ENCODE measurements at places on chromosomes 1 and 21.

GRCh38 chr1:115426231-115426771, 88.3 kb upstream of the NGF start:
- DNase-seq: peak; percentile 2

DNA sequence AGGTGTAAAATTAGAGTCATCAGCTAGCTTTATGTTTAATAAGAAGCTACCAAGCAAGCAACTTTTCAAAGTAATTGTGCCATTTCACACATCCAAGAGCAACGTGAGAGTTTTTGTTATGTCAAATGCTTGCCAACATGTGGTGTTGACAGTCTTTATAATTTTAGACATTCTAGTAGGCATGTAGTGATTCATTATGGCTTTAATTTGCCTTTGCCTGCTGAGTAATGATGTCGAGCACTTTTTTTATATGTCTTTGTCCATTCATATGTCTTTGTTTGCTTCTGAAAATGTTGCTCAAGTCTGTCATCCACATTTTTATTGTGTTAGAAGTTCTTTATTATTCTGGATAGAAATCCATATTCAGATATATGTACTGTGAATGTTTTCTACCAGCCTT, 21.4 kb upstream of the CHIT1 start:
- DNase-seq: no peak

- DNase-seq: no peak
Measured at GRCh38 chr1:198751741-198752140, 112.9 kb downstream of the PTPRC start.

DNA sequence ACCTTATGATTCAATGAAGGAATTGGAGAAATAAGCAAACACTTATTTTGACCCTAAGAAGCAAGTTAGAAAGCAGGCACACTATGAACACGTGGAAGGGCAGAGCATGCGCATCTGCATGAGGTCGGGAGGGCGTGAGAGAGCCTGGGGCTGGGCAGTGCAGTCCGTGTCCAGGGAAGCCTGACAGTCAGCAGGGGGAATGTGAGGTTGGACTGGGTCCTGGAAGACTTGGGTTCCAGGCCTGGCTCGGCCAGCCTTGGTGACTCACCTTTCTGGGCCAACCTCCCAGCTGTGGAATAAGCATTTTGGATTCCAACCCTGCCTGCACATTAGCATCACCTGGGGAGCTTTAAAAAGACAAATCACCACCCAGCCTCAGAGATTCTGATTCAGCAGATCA, 26.6 kb upstream of the LMX1A start:
- no peak for DNase-seq

DNA sequence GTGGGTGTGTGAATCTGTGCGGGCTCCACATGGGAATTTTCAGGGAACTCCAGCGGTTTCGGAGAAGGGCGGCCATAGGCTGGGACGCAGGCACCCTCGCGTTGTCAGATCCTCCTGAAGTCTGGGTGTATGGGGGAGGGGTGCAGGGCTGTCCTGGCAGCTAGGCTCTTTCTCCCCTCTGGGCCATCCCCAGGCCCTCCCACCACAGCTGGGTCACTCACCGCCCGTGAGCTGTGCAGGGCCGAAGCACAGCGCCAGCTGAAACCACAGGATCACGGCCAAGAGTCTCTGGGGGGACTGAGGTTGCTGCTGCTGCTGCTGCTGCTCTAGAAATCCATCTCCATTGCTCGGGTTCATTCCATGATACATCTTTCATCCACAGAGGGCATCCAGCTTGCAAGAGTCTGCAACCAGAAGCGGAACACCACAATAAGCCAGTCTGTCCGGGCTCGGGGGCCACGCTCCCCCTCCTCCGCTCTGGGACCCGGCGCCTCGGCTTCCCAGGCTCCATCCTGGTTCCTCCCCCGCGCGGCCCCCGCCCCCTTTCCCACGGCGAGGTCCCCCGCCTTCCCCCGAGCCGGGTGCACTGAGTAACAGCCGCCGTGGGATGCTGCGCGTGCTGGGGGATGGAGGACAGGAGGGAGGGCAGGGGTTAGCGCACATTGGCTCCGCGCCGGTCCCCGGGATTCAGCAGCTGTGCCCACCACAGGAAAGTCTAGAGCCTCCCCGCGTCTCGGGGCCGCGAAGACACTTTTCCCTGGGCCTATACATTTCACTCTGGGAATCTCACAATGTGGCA, 720 bp downstream of the SUSD4 start:
- peak; percentile 34 for DNase-seq

- DNase-seq: no peak
Measured at GRCh38 chr21:31837618-31838390, 35.0 kb upstream of the HUNK start.

GRCh38 chr1:16087733-16088132, 14.3 kb upstream of the FAM131C start:
- DNase-seq: no peak

GRCh38 chr1:161998811-161999210, 24.9 kb downstream of the OLFML2B start:
- no peak for DNase-seq

GRCh38 chr1:39954870-39955546, at the start of gene MFSD2A:
TSS of gene MFSD2A (plus strand) at chr1:39955145. CDS start at chr1:39955293, 148 bp downstream.
- peak; percentile 85 for DNase-seq

DNA sequence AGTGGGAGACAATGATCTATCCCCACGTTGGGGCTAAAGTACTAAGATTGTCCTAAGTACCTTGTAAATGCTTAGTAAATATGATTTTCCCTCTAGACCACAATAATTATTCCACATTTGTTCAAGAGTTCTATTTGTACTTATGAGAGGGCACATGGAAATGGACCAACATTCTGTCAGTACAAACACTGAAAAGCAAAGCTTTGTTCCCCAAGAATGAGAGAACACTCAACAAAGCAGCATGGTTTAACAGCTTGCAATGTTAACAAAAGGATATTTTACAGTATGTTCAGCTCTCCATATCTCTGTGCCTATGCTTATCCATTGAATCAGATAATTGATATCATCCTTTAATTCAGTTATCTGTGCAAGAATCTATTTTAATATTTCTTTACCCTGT, 35.4 kb downstream of the RBM11 start:
- DNase-seq: no peak

DNA sequence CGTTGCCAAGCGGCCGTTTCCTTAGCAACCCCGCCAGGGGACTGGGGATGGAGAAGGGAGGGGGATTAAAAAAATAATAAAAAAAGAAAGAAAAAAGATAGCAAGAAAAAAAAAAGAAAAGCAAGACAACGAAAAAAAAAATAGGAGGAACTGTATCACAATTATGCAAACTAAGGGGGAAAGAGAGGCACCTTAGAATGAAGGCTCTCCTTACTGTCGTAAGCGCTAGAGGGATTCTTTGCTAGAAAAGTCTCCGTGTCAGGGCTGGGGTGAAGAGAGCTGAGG, 625 bp upstream of the NEGR1 start:
- no peak for DNase-seq

- DNase-seq: no peak
Measured at GRCh38 chr1:8139941-8140340, 113.8 kb upstream of the ERRFI1 start.

GRCh38 chr1:15900662-15901279, 53.3 kb downstream of the SPEN start:
- no peak for DNase-seq

- no peak for DNase-seq
Measured at GRCh38 chr1:171265686-171266085, 17.4 kb downstream of the FMO1 start.

DNA sequence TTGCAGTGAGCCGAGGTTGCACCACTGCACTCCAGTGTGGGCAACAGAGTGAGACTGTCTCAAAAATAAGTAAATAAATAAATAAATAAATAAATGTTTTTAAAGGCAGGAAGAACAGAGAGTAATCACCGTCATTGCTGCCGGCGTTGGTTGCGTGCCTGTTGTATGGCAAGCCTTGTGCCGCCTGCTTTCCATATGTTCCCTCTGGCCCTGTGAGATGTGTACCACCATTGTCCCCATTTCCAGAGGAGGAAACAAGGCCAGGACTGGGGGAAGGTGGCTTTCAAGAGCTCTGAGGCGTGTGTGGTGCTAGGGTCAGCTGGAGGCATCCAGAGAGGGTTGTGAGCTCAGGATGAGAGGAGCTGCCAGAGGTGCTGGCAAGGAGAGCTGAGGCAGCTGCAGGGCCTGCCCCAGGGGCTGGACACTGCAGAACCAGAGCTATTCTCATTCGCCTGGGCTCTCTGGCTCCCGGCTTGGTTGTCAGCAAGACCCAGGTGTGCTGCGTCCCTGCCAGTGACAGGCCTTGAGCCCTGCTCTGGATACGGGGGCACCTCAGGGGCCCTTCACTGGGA, 5.2 kb upstream of the MARCKSL1 start:
- no peak for DNase-seq

DNA sequence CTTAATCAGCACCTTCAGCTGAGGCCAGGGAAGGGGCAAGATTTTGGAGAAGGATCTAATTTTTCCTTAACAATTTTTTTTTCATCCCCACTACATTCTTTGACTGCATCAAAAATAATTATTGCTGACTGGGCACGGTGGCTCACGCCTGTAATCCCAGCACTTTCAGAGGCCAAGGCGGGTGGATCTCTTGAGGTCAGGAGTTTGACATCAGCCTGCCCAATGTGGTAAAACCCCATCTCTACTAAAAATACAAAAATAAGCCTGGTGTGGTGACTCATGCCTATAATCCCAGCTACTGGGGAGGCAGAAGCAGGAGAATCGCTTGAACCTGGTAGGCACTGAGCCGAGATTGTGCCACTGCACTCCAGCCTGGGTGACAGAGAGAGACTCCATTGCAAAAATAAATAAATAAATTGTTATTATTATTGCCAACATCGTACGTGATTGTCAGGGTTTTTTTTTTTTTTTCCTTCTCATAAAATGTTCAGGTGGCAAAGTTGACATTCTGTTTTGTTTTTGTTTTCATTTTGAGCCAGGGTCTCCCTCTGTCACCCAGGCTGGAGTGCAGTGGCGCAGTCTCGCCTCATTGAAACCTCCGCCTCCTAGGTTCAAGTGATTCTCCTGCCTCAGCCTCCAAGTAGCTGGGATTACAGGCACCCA, 37.3 kb upstream of the MORC3 start:
- no peak for DNase-seq

- DNase-seq: no peak
Measured at GRCh38 chr1:243738020-243738419, 112.0 kb downstream of the AKT3 start.

GRCh38 chr1:8334106-8334851, 16.4 kb downstream of the SLC45A1 start:
- DNase-seq: no peak

- no peak for DNase-seq
Measured at GRCh38 chr21:36603221-36603620, 95.7 kb upstream of the SIM2 start.

GRCh38 chr1:36520056-36520455, 37.3 kb upstream of the CSF3R start:
- no peak for DNase-seq

Measured in Caco-2 (cell line).